Left lung (tissue), 14 donors: ENCODE measurements at places on chromosomes 7 and 10.

DNA sequence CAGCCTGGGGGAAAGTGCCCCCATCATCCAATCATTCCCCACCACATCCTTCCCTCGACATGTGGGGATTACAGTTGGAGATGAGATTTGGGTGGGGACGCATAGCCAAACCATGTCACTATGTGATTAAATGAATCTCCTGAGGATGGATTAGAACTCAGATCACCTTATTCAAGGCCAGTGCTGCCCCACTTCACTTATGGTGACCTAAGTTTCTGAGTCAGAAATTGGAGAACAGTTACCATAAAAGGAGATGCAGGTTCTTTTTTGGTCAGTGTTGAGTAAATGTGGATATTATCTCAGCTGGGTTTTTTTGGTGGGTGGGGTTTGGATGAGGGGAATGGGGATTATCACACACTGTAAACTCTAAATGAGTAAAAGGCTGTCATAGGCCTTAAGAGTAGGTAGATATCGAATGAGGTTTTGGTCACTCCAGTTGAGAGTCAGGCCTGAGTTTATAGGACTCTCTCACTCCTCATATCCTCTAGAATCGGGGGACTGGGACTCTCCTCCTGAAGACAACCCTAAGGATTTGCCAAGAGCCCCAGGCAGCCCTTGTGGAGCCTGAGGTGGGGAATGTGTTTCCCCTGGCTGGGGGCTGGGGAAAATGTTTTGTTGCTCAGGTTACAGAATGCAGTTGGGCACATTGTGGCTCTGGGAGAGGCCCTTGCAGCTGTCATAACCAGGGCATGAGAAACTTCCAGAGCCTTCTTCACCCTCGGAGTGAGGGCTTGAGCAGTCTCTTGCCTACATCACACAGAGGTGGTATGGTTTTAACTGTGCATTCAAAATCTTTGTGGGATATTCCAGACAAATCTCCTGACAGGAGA lies 213.0 kb downstream of the BAMBI start:
- H3K4me1 ChIP-seq: no peaks in the 10 kb centered on the region
- no peak overlapping the region for H3K4me3 ChIP-seq
- H3K27me3 ChIP-seq: no peaks in the 10 kb centered on the region
- DNase-seq: no peak
- H3K36me3 ChIP-seq: no peaks in the 10 kb centered on the region

DNA sequence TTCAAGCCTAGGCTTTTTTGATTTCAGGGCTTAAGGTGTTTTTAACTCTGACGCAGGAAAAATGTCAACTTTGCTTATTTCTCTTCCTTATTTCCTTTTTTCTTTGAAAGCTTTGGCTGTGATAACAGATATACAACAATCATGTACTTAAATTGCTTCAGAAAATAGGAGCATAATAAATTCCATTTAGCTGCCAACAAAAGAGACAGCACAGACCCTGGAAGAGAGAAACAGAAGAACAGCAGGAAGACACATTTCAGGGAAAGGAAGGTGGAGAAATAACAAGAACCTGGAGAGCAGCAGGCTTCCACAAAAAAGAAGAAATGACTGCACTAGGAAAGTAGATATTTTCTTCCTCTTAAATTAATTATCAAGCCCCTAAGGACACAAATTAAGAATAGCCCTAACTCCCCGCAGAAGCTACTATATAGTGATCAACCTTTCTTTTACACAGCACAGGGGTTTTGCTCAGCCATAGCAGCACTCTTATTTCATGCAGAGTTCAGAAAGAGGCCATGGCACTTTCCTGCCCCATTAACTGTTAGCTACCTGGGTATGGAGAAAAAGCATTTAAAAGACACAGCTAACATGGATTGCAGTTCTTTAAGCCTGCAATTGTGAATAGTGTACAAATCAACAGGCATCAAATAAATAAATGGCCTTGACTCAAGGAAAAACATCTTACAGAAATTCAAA lies 61.5 kb downstream of the IQUB start:
- no peaks in the 10 kb centered on the region for H3K36me3 ChIP-seq
- H3K27me3 ChIP-seq: no peaks in the 10 kb centered on the region
- H3K27ac ChIP-seq: no peak overlapping the region
- DNase-seq: no peak

DNA sequence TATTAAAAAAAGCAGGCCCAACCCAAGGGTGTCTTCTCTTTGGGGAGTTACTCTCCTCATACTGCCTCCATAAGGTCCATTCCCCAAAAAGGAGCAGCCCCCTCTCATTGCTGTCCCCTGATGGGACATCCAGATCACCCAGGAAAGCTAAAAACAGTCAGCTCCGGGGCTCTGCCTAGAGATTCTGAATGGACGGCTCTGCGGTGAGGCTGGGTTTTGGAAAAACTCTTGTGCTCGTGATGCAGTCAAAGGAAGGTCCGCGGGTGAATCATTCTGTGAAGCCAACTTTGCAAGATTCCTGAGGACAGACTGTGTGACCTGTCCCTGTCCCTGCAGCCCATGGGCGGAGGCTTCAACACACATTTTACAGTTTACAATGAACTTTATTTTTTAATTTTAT lies 351.5 kb downstream of the TYW1 start:
- no peaks in the 10 kb centered on the region for H3K36me3 ChIP-seq
- H3K27ac ChIP-seq: no peak overlapping the region
- H3K4me1 ChIP-seq: no peaks in the 10 kb centered on the region
- no peaks in the 10 kb centered on the region for H3K27me3 ChIP-seq

- H3K4me3 ChIP-seq: no peak overlapping the region
- no peaks in the 10 kb centered on the region for H3K4me1 ChIP-seq
- DNase-seq: no peak
- H3K27ac ChIP-seq: no peak overlapping the region
- no peaks in the 10 kb centered on the region for H3K27me3 ChIP-seq
These were observed 520.7 kb downstream of the KCNMA1 start for GRCh38 chr10:77116904-77117303.

- H3K27me3 ChIP-seq: no peaks in the 10 kb centered on the region
- H3K4me1 ChIP-seq: no peaks in the 10 kb centered on the region
- H3K36me3 ChIP-seq: peaks cover 72% of the 10 kb centered on the region
These were observed 6.5 kb downstream of the MDH2 start for GRCh38 chr7:76054123-76055120.

- H3K27ac ChIP-seq: no peak overlapping the region
- H3K36me3 ChIP-seq: no peaks in the 10 kb centered on the region
- DNase-seq: no peak
- peaks cover 9% of the 10 kb centered on the region for H3K4me1 ChIP-seq
- peaks cover 7% of the 10 kb centered on the region for H3K27me3 ChIP-seq
- no peak overlapping the region for H3K4me3 ChIP-seq
These were observed 21.2 kb downstream of the OR9A2 start for GRCh38 chr7:143005632-143006260.

DNA sequence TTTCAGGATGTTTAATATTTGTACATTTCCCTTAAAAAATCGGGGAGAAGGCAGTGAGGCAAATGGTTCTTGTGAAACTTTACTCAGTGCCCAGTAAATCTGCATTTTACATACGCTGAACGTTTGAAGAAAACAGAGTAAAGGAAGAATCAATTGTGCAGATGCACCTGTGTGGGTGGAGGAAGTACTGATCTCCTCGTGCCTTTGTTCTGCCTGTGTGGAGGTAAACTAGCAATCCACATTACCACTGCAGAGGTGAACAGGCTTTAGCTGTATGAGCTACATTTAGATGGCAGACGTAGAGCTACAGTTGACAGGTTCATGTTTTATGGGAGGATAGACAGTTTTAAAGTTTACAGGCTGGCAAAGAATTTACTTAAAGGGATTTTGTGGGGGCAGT lies 62.7 kb upstream of the VIPR2 start:
- no peaks in the 10 kb centered on the region for H3K4me1 ChIP-seq
- H3K27ac ChIP-seq: no peak overlapping the region
- no peaks in the 10 kb centered on the region for H3K36me3 ChIP-seq
- H3K27me3 ChIP-seq: no peaks in the 10 kb centered on the region

DNA sequence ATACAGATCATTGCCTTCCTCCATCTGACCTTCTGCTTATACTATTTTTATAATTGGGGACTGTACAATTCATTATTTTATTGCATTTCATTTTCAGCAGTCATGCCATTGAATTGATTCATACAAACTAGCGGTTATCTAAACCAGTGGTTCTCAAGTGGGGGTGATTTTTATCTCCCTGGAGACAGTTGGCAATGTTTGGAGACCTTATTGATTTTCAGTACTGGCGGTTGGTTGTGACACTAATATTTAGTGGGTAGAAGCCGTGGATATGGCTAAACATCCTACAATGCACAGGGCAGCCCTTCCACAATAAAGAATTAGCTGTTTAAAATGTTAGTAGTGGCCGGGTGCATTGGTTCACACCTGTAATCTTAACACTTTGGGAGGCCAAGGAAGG lies 765.9 kb downstream of the LRMDA start:
- H3K36me3 ChIP-seq: no peaks in the 10 kb centered on the region
- H3K27ac ChIP-seq: no peak overlapping the region
- DNase-seq: no peak
- peaks cover 10% of the 10 kb centered on the region for H3K4me1 ChIP-seq
- H3K27me3 ChIP-seq: no peaks in the 10 kb centered on the region

DNA sequence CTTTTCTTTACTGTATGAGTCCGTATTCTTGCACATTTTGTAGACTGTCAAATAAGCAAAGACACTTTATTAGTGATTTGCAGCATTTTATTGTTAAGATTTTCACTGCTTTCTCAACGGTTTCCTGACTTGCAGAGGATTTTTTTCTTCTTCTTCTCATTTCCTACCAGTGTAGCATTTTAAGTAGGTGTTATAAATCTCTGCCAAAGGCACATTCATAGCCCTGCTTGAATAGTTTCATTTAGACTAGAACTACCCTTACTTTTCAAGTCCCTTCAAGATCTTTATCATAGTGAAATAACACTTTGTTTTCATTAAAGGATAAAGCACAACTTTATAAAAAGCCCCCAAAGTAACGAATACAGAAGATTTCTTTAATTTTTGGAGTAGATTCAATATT lies 271.4 kb downstream of the TSPAN12 start:
- DNase-seq: no peak
- no peak overlapping the region for H3K4me3 ChIP-seq
- H3K27me3 ChIP-seq: no peaks in the 10 kb centered on the region
- no peak overlapping the region for H3K27ac ChIP-seq

- no peak overlapping the region for H3K27ac ChIP-seq
- H3K27me3 ChIP-seq: no peaks in the 10 kb centered on the region
- H3K36me3 ChIP-seq: no peaks in the 10 kb centered on the region
- no peak for DNase-seq
These were observed 15.6 kb upstream of the PBLD start for GRCh38 chr10:68348265-68348741.

GRCh38 chr7:86920154-86920553 lies 139.3 kb downstream of the ELAPOR2 start:
- H3K4me1 ChIP-seq: no peaks in the 10 kb centered on the region
- H3K36me3 ChIP-seq: no peaks in the 10 kb centered on the region
- DNase-seq: no peak
- no peak overlapping the region for H3K4me3 ChIP-seq
- H3K27me3 ChIP-seq: no peaks in the 10 kb centered on the region

GRCh38 chr10:94683214-94684054 lies at the start of gene CYP2C18:
CYP2C18 (plus strand) TSS chr10:94683729; CDS start chr10:94683820, 91 bp downstream.
- no peaks in the 10 kb centered on the region for H3K36me3 ChIP-seq
- H3K4me1 ChIP-seq: no peaks in the 10 kb centered on the region
- H3K27me3 ChIP-seq: no peaks in the 10 kb centered on the region
- peak within 1 kb of the TSS; percentile 33 for H3K27ac ChIP-seq
- DNase-seq: no peak

DNA sequence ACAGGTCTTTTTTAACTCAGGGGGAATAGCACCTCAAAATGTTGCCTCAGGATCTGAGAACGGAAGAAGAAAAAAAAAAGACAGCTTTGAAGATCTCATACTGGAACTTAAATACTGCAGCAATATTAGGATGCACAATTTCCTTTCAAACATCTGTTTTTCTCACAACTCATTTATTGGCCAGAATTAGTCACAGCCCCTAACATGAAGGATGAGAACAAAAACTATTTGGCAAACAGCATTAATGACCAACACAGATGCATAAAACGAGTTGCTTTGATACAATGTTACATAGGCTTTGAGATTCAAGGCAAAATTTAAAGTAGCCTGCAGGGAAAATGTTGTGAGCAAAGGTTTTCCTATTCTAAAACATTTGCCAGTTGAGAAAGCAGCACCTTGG lies 36.5 kb downstream of the JMJD1C start:
- H3K27me3 ChIP-seq: no peaks in the 10 kb centered on the region
- peak overlapping the region; percentile 27 for H3K27ac ChIP-seq
- H3K4me3 ChIP-seq: no peak overlapping the region
- DNase-seq: no peak
- H3K4me1 ChIP-seq: peaks cover 9% of the 10 kb centered on the region

DNA sequence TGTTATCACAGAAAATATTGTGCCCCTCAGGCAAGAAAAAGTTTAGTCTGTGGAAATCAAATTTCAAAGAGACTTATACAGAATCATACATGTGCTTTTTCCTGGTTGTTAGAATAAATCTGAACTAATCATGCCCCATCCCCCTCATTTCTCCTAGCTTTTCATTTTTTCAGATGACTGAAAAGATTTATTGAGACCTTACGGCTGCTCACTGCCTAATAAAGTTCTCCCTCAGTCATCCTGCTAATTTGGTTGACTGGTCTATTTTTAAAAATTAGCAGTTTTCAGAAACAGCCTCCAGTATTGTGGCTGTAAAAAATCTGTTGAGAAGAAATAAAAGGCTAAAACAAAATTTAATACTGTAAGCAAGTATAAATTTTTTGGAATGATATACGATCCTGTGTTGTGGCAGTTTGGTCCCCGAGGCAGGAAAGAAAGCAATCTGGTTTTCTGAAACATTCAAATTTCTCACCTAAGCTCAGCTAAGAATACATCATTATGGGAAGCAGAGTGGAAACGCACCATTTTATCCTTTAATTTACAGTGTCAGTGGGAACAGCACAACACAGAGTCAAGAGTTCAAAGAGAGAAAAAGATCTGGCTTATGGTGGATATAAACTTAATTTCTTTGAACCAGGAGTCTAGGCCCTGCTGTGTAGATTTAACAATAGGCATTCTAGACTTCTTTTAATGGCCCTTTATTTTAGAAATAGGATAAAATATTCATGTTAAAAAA lies 144.4 kb downstream of the KCND2 start:
- no peak overlapping the region for H3K27ac ChIP-seq
- H3K27me3 ChIP-seq: no peaks in the 10 kb centered on the region
- no peaks in the 10 kb centered on the region for H3K36me3 ChIP-seq
- H3K4me1 ChIP-seq: no peaks in the 10 kb centered on the region
- DNase-seq: no peak

DNA sequence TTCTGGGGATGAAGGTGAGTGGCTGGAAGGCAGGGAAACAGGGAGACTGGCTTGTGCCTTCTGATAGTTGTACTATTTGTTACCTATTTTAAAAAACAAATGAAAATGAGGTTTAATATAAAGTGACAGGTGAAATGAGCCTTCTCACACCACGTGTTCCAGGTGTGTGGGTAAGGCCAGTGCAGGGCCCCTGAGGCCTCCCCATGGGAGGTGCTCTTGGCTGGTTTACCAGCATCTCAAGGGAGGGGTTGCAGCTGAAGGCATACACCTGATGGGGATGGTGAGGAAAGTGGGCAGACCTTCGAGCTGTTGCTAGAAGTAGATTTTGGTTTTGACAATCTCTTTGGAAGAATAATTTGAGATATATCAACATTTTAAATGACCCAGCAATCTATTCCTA lies 103.6 kb downstream of the ARHGAP22 start:
- peaks cover 8% of the 10 kb centered on the region for H3K4me1 ChIP-seq
- H3K27me3 ChIP-seq: no peaks in the 10 kb centered on the region
- H3K36me3 ChIP-seq: no peaks in the 10 kb centered on the region
- H3K27ac ChIP-seq: no peak overlapping the region

- H3K4me1 ChIP-seq: no peaks in the 10 kb centered on the region
- no peak overlapping the region for H3K27ac ChIP-seq
- peaks cover 5% of the 10 kb centered on the region for H3K36me3 ChIP-seq
- no peak for DNase-seq
- no peaks in the 10 kb centered on the region for H3K27me3 ChIP-seq
- H3K4me3 ChIP-seq: no peak overlapping the region
These were observed 32.0 kb downstream of the ADAP1 start for GRCh38 chr7:922334-923107.
